ENCODE measurements at places on chromosomes 7 and 10.
A peak's percentile ranks its signal among the peaks of the same experiment; 100 is the strongest.

DNA sequence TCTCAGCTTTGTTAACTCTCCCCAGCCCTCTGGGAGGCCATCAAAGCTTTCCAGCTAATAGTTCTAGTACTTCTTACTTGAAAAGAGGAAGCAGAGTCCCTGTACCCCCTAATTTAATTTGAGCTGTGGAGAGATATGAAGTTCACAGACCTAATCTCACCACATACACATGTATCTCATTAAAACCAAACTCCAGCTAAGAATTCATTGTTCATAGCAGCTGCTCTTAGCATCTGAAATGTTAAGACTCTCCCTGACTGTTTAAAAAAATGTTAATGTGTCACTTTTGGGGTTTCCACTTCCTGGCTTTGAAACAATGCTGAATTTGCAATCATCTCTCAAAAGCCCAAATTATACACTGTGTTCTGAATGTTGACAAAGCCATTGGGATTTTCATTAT, 16.2 kb upstream of the MRC1 start:
- DNase-seq, result no peak

DNA sequence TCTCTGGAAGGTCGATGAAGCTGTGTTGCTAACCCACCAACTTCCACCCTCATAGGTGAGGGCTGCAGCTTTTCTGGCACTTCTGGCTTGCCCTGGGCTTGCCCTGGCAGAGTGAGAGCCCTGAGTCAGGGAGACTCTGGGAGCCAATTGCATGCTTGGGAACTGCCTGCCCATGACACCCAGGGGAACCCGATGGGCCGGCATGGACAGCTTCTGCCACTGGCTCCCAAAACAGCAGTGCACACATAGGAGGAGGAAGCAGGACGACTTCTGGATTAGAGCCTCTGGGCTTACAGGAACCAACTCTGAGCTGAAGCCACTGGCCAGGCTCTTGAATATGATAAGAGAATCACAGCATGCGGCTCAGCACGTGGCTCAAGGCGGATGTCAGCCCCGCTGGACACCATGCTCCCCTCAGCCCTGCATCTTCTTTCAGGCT, 135.2 kb upstream of the UNC5B start:
- peak; percentile 6 for DNase-seq

DNA sequence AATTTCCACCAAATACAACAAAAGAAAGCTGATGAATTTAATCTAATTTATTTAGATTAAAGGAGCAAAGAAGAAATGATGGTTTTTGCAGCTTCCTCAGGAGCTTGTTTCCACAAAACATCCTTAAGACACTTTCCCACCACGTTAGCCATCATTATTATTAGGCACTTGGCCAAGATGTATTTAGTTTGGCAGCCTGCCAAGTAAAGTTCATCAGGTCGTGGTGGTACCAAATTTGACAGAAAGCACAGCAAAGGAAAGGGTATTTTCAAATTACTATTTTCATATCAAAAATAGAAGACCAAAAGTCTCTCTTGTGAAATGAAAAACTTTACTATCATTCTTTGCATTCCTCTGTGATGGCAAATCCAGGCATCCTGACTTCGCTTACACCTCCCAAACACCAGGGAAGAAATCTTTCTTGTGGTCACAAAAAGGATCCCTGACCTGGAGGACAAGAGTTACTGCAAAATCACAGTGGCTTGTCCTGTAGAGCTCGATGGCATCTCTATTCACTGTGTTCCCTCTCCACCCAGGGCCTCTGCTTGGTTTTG, 123.1 kb upstream of the INHBA start:
- no peak for DNase-seq

DNA sequence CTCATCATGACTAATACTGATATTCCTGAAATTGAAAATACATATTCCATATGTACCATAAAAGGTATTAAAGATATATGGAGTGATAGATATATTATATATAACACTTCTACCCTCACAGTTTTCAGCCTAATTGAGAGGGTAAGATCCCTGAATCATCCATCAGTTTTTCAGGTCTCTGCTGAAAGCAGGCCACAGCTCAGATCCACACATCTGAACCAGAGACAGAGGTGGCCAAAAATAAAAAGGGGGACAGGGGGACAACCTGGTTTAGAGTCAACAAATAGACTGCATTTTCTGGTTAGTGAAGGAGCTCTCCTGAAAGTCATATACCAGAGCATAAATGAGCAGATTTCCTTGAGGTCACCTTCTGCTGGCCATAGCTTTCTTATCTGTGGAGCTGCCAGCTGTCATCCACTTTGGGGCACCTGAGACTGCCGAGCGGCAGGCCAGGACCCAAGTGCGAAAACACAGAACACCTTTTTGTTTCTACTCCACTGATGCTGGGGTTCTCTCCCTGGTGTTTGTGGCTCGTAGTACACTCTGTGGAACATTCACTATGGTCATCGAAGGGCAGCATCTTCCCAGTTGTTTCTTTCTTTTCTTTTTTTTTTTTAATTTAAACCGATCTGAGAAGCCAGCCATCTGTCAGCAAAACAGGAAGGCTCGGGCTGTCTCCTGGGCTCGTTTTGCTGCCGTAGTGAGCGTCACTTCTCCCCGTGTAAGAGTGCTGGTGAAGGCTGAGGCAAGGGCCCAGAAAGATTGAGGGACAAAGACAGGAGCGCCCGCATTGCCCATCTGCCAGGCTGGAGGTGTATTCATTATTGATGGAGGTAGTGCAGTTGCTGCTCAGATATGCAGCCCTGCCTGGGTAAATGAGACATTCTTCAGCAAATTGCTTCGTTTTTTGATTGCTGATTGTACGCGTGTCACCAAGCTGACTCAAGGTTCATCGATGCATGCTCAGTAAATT, 13.5 kb downstream of the IKZF1 start:
- peak; percentile 50 for DNase-seq

DNA sequence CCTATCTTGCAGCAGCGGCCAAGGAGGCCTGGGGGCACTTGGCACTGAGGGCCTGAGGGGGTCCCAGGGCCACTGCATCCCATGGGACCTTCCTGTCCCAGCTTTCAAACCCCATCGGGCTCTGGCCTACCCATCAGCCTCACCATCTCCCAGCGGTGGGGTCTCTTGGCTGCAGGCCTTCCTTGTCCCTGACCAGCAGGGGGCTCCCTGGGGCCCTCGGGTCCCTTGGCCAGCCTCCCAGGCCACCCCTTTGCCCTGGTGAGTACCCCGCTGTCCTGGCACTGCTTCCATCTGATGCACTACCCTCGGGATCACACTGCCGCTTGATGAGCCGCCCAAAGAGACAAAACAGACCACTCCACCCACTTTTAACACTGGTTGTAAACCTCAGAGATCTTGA, 43.5 kb downstream of the YKT6 start:
- DNase-seq, result peak; percentile 48

DNA sequence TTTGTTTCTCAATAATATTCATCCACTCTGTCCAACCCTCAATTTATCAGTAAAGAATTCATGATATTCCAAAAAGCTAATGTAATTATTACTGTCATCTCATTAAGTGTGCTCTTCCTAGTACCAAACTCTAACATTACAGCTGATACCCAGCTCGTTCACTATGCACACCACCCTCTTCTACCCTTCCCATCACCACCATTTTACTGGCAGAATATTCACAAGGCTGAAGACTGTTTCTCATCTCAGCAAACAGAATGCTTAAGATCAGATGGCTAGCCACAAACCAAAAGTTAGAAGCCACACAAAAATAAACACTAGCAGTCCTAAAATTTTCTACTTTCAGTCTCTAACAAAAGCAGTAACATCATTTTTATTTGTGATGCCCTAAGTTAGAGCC, 121.5 kb downstream of the SRPK2 start:
- no peak for DNase-seq

DNA sequence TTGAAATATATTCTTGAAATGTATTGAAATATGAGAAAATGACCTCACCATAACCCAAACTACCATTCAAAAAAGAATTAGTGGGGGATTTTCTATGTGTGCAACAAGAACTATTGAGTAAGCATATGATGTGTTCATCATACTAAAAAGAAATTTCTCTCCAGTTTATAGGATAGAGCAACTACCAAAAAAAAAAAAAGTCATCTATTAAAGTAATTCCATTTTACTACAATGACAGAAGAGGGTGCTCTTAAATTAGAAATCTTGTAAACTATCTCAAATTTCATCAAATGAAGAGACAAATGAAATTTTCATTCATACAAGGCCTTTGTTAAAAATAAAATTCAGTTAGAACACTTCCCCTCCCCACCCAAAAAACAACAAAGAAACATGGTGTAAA, 195.4 kb upstream of the PLXDC2 start:
- no peak for DNase-seq

DNA sequence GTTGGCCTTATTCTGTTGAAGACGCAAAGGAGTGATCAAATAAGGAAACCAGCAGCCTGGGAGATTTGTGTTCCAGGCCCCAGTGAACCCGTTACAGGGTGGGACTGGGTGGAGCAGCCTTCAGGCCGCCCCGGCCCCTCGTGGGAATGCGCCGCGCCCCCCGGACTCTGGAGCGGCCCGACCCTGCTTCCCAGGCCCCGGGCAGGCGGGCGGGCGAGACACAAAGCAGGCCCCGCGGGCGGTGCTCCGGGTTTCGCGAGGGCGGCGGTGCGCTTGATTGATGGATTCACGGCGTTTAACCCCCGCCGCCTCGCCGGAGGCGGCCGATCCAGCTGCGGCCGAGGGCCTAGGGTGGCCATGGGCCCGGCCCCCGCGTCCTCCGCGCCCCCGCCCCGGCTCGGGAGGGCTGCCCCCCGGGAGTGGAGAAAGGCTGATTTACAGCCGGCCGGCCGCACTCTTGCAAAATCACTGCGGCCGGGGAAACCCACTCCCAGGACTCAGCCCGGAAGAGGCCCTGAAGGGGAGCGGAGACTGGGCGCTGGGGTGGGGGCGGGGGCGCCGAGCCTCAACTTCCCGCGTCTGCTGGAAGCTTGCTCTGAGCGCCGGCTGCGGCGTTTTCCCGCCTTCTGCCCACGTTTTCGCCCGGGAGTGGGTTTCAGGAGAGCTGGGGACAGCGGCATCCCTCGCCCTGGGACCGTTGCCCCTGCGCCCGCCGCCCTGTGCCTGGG, 299.6 kb upstream of the NFE2L3 start:
- DNase-seq, result no peak

DNA sequence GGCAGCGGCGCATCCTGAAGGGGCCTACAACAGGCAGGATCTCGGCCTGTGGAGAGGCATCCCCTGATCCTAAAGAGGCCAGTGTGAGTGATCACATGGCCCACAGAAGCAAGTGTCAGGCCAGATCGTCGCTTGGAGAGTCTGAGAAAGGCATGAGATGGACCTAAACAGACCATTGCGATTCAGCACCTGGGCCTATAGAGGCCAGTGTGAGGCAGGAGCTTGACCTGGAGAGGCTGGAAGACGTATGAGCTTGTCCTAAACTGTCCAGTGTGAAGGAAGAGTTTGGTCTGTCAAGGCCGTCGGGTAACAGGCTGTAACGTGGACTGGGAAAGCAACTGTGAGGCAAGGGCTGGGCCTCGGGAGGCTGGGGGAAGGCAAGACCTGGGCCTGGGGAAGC, 172.6 kb downstream of the TPST1 start:
- no peak for DNase-seq

GRCh38 chr7:90262438-90262837, 17.5 kb downstream of the CFAP69 start:
- no peak for DNase-seq

DNA sequence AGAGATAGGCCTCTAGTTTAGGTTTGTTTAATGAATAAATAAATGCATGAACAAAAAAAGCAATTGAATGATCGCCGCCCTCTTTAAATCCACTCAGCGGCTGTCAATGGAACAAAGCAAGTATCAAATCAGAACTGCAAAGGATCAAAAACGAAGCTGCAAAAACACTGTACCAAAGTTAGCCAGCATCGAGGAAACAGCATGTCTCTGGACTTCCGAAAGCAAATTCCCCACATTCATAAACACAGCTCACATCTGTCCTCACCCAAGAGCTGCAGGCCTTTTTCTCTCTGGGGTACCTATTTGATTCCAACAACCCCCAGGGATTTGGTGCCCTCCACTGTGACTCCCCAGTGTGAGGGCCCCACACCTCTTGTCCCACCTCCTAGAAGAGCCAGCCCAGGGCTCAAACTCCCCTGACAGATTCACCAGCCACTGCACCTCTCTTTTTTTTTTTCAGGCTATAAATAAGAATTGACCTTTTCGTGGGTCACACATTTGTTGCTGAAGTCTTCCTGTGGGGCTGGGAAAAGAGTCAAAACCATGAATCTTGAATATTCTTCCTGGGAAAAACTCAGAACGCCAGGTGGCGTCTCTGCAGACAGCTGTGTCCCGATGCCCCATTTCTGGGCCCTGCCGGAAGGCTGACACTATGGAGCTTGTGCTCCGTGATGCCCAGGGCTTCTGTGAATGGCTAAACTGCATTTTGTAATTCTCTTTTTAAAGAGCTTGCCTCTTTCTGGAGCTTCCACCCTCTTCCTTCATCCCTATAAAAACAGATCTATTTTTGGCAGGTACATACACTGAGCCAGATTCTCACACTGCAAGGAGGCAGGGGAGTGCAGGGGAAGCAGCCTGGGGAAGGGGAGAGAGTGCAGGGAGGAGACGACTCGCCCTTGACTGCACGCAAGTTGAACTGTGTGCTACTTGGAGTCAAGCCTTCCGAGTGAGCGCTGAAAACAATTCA, 51.7 kb downstream of the HSPA12A start:
- no peak for DNase-seq

DNA sequence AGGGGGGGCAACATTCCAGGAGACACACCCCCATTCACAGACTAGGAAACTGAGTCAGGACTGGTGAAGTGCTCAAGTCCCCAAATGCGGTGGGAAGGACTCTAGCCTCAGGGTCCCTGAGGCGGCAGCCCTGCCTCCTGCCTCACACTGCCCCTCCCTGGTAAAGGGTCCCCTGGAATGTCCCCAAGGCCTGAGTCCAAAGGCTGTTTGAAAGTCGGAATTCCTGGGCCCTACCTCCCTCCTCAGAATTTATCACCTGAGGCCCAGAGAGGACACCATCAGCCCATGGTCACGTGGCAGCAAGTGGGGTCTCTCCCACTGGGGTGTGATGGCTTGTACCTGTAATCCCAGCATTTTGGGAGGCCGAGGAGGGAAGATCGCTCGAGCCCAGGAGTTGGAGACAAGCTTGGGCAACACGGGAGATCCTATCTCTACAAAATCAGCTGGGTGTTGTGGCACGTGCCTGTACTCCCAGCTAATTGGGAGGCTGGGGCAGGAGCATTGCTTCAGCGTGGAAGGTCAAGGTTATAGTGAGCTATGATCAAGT, 110.3 kb upstream of the TNRC18 start:
- no peak for DNase-seq

GRCh38 chr7:142703655-142704305, 45.5 kb upstream of the PRSS1 start:
- DNase-seq, result no peak

GRCh38 chr10:68957654-68958053, 1.7 kb downstream of the DDX21 start:
- no peak for DNase-seq

- no peak for DNase-seq
These were observed 19.1 kb downstream of the BTRC start for GRCh38 chr10:101373063-101373462.

DNA sequence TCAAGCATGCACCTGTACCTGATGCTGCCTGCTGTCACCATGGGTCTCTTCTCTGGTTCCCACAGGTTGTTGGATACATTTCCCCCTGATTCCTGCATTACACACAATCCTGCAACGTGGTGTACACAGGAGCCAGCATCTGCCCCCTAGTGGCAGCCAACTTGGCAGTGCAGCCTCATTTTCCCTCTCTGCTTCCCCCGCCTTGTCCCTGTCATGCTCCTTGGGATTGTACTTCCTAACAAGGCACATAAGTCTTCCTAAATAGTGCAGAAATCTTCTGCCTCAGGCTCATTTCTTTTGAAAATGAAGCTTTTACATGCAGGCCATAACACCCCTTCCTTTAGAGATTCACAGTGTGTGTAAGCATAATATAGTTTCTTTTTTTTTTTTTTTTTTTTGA, 387.5 kb downstream of the CCSER2 start:
- DNase-seq, result peak; percentile 16

- DNase-seq, result no peak
These were observed 186.2 kb downstream of the RAMP3 start for GRCh38 chr7:45343746-45344145.
